Fibroblast of the aortic adventitia (primary cell): ENCODE measurements at places on chromosomes 12 and 14. TPM values are rescaled to one million over a fixed set of nuclear protein-coding genes. Genes with fewer than 3 reads are reported as not detected.

DNA sequence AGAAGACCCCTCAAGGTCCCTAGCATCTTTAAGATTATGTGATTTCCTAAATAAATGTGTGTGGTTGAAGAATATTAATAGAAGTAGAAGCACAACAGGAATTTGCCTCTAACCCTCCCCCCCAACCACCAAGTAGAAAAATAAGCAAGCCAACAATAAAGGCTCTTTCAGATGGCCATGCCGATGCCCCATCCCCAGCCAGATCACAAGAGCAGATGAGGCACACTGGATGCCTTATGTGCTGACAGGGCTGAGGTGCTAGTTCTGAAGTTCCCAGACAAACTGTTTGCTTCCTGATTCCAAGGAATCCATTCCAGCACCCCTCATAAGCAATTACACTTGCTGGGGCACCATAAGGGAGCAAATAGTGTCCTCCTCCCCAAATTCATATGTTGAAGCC, 90.0 kb downstream of the SSPN start:
- DNase-seq = no peak

- DNase-seq = no peak
These were observed 3.3 kb downstream of the ARHGAP9 start for GRCh38 chr12:57476162-57476992.

DNA sequence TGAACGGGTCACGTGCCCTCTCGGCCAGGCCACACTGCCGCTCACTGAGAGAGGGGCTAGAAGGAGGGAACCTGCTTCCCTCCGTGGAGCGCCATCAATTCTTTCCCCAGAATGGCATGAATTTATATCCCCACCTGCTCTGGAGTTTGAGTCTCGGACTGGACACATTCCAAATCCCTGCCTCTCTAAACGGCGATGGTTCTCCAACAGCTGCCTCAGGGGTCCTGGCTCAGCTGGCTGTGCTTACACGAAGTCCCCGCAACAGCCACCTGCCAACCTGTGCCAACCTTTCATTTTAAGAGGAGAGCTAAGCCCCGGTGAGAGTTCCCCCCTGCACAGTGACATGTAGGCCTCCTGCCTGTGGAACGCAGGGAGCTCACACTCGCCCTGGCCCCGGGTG, 73.2 kb downstream of the RIMBP2 start:
- no peak for DNase-seq

The NOVA1 gene
- 2.7 and 16.9 TPM in 2 replicates for total RNA-seq

The ENDOU gene
- 0.36 TPM in 1 of 2 replicates, not detected in the other for total RNA-seq

DNA sequence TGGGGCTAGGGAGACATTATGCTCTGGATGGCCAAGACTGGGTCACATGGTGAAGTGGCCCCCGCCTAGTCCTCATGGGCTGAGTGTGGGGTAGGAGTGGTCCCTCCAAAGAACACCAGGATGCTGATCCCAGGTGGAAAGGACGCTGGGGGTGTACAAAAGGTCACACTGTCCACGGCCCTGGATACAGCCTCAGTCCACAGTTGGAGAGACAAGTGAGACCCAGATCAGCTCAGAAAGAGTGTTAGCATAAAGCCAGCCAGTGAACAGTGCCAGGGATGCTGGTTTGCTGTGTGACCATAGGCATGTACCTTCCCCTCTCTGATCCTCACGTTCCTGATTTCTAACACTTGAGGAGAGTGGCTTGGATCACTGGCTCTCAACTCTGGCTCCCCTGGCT, 13.4 kb upstream of the OAS2 start:
- DNase-seq = no peak

- DNase-seq = peak; percentile 64
These were observed 13.5 kb downstream of the CPSF2 start for GRCh38 chr14:92135269-92135668.

GRCh38 chr12:92574051-92574783, 128.6 kb upstream of the PLEKHG7 start:
- DNase-seq = no peak

The TAS2R8 gene
- total RNA-seq = 0.45 TPM in 1 of 2 replicates, not detected in the other

- peak; percentile 76 for DNase-seq
These were observed 19.3 kb downstream of the ZC2HC1C start for GRCh38 chr14:75088566-75089373.

GRCh38 chr14:52042371-52043289, 26.2 kb downstream of the NID2 start:
- DNase-seq = no peak

GRCh38 chr12:104494137-104494792, 37.5 kb downstream of the CHST11 start:
- DNase-seq = peak; percentile 79

The LMNTD1 gene
- total RNA-seq = 1.3 TPM in 1 of 2 replicates, not detected in the other

The STYK1 gene
- 0.27 TPM in 1 of 2 replicates, not detected in the other for total RNA-seq

DNA sequence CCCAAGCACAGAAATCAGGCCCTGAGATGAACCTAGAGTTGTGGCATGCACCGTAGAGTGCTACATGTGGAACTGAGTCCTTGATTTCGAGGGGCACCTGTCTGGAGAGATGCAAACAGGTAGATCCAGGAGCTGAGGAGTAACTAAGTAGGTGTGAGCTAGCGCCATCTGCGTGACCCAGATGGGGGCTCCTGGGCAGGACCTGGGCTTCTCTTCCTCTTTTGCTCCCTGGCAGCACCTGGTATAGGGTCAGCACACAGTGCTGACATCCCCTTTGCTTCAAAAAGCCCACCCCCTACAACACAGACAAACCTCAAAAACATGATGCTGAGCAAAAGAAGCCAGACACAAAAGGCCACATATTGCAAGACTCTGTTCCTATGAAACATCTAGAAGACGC, 65.8 kb downstream of the PITPNM2 start:
- DNase-seq = no peak

The SLC25A47 gene
- total RNA-seq = not detected in 2 replicates

GRCh38 chr12:49296034-49296835, 1.3 kb downstream of the PRPH start:
- DNase-seq = peak; percentile 28

The NELL2 gene
- total RNA-seq = 0.36 and 4.6 TPM in 2 replicates

- peak; percentile 76 for DNase-seq
These were observed 347.9 kb downstream of the BCAT1 start for GRCh38 chr12:24600996-24601395.

GRCh38 chr12:30813525-30814294, 59.0 kb upstream of the CAPRIN2 start:
- peak; percentile 35 for DNase-seq

GRCh38 chr12:3431686-3432085, 59.3 kb upstream of the PRMT8 start:
- DNase-seq = no peak

The BDKRB1 gene
- total RNA-seq = 6.9 TPM in 1 of 2 replicates, not detected in the other

DNA sequence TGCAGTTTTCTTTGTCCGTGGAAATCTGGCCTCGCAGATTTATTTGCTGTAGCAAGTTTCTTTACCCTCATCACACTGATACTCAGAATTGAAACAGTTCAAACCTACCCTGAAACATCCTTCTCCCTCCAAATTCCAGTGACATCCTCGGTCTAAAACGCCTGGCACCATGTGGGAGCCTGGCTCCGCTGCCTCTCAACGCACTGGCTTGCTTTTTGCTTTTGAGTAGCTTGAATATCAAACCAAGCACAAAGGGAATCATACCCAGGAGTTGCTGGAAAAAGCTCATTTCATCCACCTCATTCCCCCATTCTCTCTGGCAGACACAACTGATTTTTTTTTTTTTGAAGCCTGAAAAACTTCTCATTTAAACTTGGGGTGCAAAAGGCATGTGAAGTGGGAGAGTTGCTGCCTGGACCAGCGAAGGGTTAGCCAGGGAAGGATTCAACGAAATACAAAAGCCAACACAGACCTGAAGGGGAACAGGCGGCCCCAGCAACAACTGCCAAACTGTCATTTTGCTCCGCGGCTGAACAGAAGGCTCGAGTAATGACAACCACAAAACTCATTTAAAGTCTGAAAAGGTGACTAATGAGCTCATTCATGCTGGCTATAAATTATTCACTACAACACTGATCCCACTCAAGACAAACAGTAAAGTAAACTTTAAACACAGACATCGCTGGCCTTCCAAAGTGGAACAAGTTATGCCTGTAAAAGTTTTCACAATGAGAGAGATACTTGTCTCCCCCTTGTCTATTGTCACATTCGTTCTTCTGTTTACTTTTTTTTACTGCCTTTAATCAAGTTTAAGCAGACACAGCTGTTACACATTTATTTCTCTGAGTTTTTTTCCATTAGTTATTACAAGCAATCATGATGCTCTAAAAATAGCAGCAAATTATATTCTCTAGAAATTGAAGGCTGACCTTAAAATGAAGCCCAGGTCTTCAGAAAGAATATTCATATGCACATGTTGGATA, 12.5 kb upstream of the FOXN3 start:
- DNase-seq = no peak

GRCh38 chr14:23881282-23881681, 72.3 kb upstream of the DHRS4 start:
- DNase-seq = no peak

DNA sequence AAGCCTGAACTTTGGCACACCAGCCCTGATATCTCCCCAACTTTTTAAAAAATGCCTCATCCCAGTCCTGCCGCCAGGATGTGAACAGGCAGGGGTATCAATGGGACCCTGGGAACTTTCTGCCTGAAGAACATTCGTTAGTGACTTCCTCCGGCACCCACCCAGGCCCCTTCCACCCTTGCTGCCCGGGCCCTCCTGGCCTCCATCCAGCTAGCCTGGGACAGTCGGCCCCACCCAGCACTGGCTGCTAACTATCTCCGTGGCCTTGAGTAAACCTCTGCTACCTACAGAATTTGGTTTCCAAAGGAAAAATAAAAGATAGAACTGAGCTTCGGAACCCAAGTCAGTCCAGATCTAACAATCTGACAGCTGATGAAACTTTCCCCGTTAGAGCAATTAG, 14.3 kb downstream of the SCARB1 start:
- DNase-seq = no peak

DNA sequence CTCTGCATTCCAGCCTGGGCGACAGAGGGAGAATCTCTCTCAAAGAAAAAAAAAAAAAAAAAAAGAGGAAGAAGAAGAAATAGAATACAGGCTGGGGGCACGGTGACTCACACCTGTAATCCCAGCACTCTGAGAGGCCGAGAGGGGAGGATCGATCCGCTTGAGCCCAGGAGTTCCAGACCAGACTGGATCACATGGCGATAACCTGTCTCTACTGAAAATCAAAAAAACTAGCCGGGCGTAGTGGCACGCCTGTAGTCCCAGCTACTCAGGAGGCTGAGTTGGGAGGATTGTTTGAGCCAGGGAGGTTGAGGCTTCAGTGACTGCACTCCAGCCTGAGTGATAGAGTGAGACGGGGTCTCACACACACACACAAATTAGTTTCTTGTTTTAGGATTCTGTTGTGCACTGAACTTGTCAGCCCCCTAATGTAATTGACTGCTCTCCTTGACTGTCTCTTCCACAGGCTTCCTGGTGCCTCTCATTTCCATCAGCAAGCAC, 963 bp upstream of the TINF2 start:
- no peak for DNase-seq

- peak; percentile 67 for DNase-seq
These were observed 1.3 kb downstream of the BAZ2A start for GRCh38 chr12:56628671-56629458.

The GRIN2B gene
- not detected in 2 replicates for total RNA-seq

DNA sequence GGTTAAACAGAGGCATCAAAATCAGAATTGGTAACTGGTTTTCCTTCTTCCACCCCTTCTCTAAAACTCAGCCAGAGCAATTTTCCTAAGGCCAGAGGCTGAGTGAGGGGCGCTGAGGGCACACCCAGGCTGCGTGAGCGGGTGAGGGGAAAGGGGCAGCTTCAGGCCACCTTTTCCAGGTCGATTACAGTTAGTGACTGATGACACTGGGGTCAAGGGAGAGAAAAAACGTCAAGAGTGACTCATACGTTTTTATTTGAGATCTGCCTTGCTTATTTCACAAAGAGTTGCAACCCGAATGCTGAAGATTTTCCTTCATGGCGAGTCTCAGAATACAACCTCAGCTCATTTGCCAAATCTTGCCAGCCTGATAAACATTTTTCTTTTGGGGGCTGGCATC, 46.7 kb upstream of the EVL start:
- DNase-seq = no peak

The COL2A1 gene
- total RNA-seq = not detected in 2 replicates

- no peak for DNase-seq
These were observed 359.0 kb downstream of the CACNA1C start for GRCh38 chr12:2411616-2412304.

The CFL2 gene
- total RNA-seq = 107 and 266 TPM in 2 replicates

DNA sequence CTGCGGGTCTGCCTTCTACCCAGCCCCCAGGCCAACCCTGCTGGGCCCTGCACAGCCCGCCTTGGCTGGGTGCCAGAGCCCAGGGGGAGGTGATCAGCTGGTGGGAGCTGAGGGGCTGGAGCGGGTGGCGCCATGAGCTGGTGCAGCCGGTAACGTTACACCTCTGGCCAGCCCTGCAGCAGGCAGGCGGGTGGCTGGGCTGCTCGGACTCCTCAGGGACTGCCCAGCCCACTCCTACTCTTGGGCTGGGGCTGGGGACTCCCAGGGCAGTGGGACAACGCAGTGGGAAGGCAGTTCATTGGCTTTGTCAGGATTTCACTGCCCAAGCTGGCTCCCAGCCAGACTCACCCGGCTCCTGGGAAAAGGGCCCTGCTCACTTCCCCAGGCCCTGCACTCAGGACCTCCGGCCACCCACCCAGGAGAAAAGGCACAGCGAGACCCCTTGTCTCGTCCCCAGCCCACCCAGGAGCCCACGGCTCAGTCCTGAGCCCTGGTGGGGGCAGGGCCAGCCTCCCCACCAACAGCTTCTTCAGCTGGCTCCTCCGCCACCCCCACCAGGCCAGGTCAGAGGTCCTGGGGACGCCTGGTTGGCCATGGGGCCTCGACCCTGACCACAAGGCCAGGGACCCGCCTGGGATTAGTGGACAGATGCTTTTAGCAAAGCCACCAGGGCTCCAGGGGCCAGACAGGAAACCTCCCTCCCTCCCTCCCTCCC, 1.0 kb downstream of the PGF start:
- no peak for DNase-seq

The NRXN3 gene
- 0.18 and 0.41 TPM in 2 replicates for total RNA-seq

DNA sequence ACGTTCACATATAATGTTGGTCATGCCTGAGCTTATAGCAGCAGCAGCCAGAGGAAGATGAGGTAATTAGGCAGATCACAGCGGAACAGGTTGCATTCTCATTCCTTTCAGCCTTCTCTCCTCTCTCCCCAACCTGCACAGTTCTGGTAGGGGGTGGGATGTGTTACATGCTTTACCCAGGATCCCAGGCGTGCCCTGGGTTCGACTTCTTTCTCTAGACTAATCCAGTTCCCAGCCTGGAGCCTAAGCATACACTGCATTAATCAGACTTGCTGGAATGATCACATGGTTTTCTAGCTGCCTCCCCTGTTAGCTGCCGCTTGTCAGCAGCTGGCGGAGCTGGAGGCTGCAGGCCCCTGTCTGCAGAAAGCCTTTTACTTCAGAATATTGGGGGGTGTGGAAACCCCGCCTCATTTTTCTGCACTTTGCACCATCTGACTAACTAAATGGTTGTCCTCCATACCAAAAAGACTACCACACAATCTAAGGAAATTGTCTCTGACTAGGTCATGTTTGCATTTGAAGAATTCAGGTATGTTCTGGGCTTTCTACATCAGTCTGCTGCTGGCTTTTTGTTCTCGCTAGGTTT, 46.0 kb upstream of the EVL start:
- DNase-seq = no peak

- no peak for DNase-seq
These were observed 2.3 kb downstream of the TMEM116 start for GRCh38 chr12:112010415-112011344.

GRCh38 chr14:92617581-92617980, 104.0 kb downstream of the RIN3 start:
- peak; percentile 22 for DNase-seq

- peak; percentile 61 for DNase-seq
These were observed 23.6 kb downstream of the RASSF3 start for GRCh38 chr12:64633940-64634337.

The NAV3 gene
- 83.1 and 121 TPM in 2 replicates for total RNA-seq

The BEGAIN gene
- 0.18 and 0.33 TPM in 2 replicates for total RNA-seq

The DPPA3 gene
- total RNA-seq = not detected in 2 replicates

- no peak for DNase-seq
These were observed 32.1 kb upstream of the C12orf76 start for GRCh38 chr12:110080410-110080809.

The PCED1B gene
- 0.27 TPM in 1 of 2 replicates, not detected in the other for total RNA-seq
